Stimulated activated CD4-positive, alpha-beta T cell treated with anti-CD3 and anti-CD28 coated beads, Interleukin-15, amount 100 ng/mL, for 1 hour (primary cell): ENCODE measurements at places on chromosomes 7 and 10.

GRCh38 chr7:786472-787255 is 45.6 kb upstream of the SUN1 start:
- DNase-seq, result peak; percentile 61

DNA sequence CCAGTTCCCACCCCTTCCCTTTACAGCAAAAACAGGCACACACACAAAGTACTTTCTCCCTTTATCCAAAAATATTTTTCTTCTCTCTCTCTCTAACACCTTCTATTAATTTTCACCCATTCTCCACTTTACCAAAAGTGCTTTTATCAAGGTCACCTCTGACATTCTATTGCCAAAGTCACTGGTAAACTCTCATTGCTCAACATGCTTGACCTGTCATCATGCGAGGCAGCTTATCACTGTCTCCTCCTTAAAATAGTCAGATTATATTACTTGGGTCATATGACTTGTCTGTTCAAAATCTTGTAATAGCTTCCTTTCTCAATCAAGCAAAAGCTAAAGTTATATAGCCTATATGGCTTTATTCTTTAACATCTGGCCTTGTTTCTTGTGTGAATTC is 28.6 kb downstream of the MACC1 start:
- DNase-seq, result no peak

GRCh38 chr7:47038621-47039020 is 543.3 kb downstream of the TNS3 start:
- DNase-seq, result no peak

- DNase-seq, result no peak
Observed at GRCh38 chr7:115417662-115418061, 495.8 kb downstream of the MDFIC start.

GRCh38 chr7:28510026-28510369 is 97.7 kb downstream of the CREB5 start:
- no peak for DNase-seq

GRCh38 chr7:115009139-115009538 is 87.2 kb downstream of the MDFIC start:
- no peak for DNase-seq

- DNase-seq, result no peak
Observed at GRCh38 chr7:897771-898376, 21.5 kb downstream of the GET4 start.

DNA sequence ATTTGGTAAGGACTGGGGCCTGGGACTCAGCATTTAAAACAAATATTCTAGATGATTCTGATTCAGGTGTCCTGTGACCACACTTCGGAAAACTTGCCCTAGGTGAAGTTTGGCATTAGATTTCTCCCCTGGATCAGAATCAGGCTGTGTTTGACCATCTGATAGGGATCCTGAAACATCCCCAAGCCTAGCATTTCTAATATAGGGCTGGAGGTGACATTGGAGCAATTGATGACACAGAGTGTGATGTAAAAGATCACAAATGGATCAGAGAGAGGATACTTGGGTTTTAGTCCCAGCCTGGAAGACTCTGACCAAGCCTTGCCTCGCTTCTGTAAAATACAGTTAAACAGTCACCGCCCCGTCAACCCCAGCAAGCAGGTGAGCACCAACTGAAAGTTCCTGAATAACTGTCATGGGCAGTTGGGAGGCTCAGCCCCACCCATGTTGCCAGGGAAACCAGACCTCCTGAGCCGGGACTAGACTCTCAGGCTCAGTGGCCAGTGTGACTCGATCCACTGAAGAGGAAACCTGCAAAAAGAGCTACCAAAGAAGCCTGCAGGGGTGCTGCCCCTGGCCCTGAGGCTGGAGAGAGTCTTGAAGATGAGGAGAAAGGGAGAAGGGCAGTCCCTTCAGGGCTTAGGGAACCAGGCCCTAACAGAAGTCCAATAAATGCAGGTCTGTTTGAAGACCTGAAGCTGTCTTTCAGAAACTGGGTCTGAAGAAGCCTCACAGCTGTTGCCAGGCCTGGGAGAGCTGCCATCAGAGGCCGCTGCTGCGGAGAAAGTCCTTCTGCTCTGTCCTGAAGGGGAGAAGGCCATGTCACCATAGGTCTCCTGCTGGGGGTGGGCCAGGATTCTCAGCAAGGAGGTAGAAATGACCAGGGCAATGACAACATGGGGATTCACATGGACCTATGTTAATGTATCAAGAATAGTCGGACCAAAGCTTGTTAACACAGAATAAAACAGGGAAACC is 126.1 kb upstream of the KCNMA1 start:
- no peak for DNase-seq

DNA sequence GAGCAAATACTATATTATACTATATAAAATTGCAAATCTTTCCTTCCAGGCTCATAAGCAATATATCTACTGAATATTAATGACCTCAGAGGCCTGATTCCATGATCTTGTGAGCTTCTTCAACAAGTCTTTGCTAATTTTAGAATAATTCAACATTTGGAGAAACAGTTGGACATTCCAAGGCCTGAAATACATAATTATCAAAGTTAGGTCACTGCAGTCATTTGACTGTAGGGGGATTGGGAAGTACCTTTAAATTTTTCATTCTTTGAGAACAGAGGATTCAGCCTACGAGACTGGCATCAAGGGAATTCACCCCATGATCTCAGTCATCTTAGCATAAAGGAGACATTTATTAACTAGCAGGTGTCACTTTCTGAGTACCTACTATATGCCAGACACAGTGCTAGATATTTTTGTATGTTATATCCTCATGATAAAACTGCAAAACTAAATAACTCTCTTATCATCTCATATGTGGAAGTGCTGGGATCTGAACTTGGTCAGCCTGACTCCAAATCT is 85.4 kb downstream of the DOCK4 start:
- DNase-seq, result no peak

- DNase-seq, result no peak
Observed at GRCh38 chr7:4725850-4726450, 43.9 kb downstream of the FOXK1 start.

- DNase-seq, result no peak
Observed at GRCh38 chr7:908159-908581, 31.8 kb downstream of the GET4 start.

GRCh38 chr7:127776776-127777386 is 124.9 kb downstream of the SND1 start:
- DNase-seq, result no peak
